Nephron progenitor cell (in vitro differentiated cells): ENCODE measurements at places on chromosomes 5 and 9.

GRCh38 chr5:95735406-95735805 lies 4.3 kb downstream of the RHOBTB3 start:
- DNase-seq = no peak

GRCh38 chr9:129574911-129575585 lies 45.9 kb downstream of the C9orf50 start:
- DNase-seq = no peak

DNA sequence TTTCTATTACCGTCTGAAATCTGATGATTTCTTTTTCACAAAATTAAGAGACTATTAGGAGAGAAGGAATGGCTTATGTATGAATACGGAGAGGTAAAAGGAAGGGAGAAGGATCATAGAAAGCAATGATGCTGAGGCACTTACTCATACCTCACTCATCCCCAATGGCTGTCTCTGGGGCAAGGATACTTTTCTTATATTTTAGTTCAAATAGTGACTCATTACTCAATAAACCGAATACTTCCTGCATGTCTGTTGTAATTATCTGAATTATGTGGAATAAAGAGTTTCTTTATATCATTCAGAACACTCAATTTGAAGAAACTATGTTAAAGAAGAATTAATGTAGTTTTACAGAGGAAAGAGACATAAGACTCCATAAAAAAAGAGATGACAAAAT lies 284.5 kb upstream of the NUDT12 start:
- no peak for DNase-seq

DNA sequence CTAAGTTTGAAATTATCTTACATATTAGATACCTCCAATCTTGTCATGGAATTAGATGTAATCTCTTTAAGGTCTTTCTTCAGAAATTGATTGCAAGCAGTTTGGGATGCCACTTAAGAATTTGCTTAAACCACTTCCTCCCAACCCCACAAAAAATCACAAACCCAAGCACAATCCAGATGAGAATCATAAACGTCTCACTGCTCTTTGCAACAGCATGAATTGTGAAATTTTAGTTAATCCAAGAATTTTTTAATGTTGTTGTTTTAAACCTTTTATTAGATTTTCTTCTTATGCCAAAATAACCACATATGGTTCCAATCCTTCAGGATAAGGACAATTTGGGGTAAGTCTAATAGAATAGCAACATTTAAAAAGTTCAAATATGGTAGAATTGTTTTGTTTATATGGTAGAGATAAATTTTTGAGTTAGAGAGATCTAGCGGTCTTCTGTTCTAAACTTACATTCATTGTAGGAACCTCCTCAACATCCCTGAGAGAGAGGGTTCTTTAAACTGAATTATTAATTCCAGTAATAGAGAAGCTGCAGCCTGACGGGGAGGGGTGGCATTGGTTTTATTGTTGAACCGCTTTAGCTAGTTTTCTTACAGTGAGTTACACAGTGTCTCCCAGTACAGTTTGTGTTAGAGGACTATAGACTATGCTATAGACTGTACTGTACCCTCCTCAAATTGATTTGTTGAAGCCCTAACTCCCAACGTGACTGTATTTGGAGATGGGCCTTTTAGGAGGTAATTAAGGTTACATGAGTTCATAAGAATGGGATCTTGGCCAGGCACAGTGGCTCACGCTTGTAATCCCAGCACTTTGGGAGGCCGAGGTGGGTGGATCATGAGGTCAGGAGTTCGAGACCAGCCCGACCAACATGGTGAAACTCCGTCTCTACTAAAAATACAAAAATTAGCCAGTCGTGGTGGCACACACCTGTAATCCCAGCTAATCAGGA lies 24.8 kb upstream of the IL6ST start:
- DNase-seq = no peak

GRCh38 chr5:123647066-123647465 lies 135.1 kb downstream of the CSNK1G3 start:
- DNase-seq = no peak

- DNase-seq = no peak
Observed at GRCh38 chr5:180086816-180087399, 15.3 kb upstream of the RNF130 start.

DNA sequence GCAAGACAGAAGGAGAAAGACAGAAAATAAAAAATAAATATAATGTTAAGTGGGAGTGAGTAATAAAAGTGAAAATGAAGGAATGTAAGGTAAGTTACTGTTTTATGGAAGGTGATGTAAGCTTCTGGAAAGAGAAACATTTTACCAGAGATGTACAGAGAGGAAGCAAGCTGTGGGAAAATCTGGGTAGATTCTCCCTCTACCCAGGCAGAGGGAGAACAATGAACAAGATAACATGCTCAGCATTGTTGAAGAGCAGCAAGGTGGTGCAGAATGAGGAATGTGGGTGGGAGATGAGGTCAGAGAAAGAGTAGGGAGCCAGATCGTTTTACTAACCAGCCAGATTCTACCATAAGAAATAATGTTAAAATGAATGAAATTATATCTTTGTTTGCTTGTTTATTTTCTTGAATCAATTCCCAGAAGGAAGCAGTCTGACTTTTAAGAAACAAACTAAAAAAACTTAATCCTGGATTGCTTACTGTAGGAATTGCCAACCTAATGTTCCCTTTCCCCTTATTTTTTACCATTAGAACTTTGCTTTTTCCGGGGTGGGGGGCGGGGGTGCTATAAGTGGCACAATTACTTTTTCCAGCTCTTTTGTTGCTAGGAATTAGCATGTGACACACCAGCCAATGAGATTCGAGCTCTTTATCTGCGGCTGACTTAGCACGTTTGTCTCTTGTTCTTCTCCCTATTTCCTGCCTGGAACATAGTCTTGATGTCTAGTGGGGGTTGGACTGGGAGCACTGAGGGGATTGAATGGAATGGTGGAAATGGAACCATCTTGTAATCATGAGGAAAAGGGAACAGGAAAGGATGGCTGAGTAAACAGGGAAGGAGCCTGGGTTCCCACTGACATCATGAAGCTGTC lies 356.7 kb downstream of the TMEM167A start:
- no peak for DNase-seq

DNA sequence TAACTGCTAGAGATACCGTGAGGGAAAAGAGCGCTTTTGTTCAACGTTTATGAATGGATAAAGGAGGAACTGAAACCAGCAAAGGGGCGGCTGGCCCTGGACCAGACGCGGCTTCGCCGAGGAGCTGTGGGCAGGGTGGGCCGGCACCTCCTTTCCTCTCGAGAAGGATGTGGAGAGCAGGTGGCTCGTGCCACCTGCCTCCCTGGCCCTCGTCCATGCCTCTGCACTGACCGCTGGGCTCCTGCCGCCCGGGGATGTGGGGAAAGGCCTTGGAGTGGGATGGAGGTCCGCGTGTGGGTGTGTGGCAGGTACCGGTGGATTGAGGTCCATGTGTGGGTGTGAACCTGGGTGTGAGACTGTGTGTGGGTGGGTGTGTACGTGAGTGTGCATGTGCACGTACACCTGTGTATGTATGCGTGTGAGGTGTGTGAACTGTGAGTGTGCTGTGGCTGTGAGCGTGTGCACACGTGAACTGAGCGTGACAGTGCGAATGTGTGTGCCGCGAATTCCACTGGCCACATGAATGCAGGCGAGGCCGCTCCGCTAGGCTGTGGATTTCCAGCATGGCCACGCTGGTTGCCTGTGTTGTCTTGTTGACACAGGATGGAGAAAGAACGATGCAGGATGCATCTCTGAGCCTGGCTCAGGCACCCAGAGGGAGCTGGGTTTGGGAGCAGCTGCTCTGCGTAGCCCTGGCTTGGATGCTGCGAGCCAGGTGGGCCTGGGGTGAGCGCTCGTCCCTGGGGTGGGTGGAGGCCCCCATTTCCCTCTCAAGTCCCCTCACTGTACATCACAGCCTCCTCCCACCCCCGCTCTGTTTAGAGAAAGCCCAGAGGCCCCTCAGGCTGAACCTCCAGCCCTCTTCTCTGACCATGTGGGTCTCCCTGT lies 4.4 kb upstream of the CEP72 start:
- DNase-seq = no peak

- no peak for DNase-seq
Observed at GRCh38 chr5:53934151-53934820, 373.8 kb downstream of the NDUFS4 start.
